GM23248 (cell line): ENCODE measurements at places on chromosomes 11 and 22. TPM values are rescaled to one million over a fixed set of nuclear protein-coding genes. Genes with fewer than 3 reads are reported as not detected.

The MS4A14 gene
- not detected in 2 replicates for total RNA-seq

The KRTAP5-8 gene
- total RNA-seq, result not detected in 2 replicates

The MMP27 gene
- total RNA-seq, result not detected in 2 replicates

The PHRF1 gene
- total RNA-seq, result 27.7 and 30.5 TPM in 2 replicates

The CNTF gene
- total RNA-seq, result 1.6 and 3.9 TPM in 2 replicates

The CEP126 gene
- total RNA-seq, result 2.0 and 3.5 TPM in 2 replicates

The INPP5J gene
- 0.13 TPM in 1 of 2 replicates, not detected in the other for total RNA-seq

The SLC5A1 gene
- total RNA-seq, result not detected in 2 replicates

The AGBL2 gene
- 0.63 and 2.7 TPM in 2 replicates for total RNA-seq

The CBLIF gene
- not detected in 2 replicates for total RNA-seq

The OR6T1 gene
- total RNA-seq, result not detected in 2 replicates

The TREH gene
- total RNA-seq, result not detected in 2 replicates

The OVOL1 gene
- not detected in 2 replicates for total RNA-seq

The TMA7B gene
- total RNA-seq, result not detected in 2 replicates

The OR10A2 gene
- not detected in 2 replicates for total RNA-seq

The NPAS4 gene
- not detected in 2 replicates for total RNA-seq

The SCN4B gene
- not detected in 2 replicates for total RNA-seq

The CARNS1 gene
- total RNA-seq, result 0.38 and 0.43 TPM in 2 replicates

The APOA5 gene
- total RNA-seq, result not detected in 2 replicates

The IGSF9B gene
- 0.51 TPM in 1 of 2 replicates, not detected in the other for total RNA-seq

The PGA5 gene
- total RNA-seq, result not detected in 2 replicates

The P4HA3 gene
- 24.3 and 26.4 TPM in 2 replicates for total RNA-seq

The MFNG gene
- total RNA-seq, result not detected in 2 replicates
